ENCODE measurements at places on chromosomes 6 and 20. TPM values are rescaled to one million over a fixed set of nuclear protein-coding genes. Genes with fewer than 3 reads are reported as not detected.

GRCh38 chr6:23584134-23584763 lies 541.8 kb upstream of the NRSN1 start:
- no peaks in the 10 kb centered on the region for H3K36me3 ChIP-seq
- no peak for DNase-seq
- H3K4me1 ChIP-seq = no peaks in the 10 kb centered on the region
- no peak overlapping the region for H3K27ac ChIP-seq
- no peaks in the 10 kb centered on the region for H3K27me3 ChIP-seq

DNA sequence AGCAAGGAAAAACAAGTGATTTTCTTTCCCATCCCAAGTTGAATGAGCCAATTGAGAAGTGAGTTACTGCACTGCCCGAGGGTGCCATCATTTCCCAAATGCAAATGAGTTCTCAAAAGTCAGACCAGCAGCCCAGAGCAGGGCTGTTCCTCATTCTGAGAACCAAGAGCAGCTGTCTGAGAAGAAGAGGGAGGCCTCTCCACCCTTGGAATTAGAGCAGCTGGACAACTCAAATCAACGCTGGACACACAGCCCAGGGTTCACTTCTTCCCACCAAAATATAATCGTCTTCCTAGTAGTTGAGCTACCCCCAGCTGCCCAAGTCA lies 4.6 kb upstream of the PREX1 start:
- no peak overlapping the region for H3K4me3 ChIP-seq
- H3K4me1 ChIP-seq = peaks cover 7% of the 10 kb centered on the region
- H3K27ac ChIP-seq = no peak overlapping the region
- no peaks in the 10 kb centered on the region for H3K36me3 ChIP-seq
- peaks cover 13% of the 10 kb centered on the region for H3K27me3 ChIP-seq

Gene DDX43
- 0.66 TPM for total RNA-seq

Gene CENPW
- total RNA-seq = 44.1 TPM

DNA sequence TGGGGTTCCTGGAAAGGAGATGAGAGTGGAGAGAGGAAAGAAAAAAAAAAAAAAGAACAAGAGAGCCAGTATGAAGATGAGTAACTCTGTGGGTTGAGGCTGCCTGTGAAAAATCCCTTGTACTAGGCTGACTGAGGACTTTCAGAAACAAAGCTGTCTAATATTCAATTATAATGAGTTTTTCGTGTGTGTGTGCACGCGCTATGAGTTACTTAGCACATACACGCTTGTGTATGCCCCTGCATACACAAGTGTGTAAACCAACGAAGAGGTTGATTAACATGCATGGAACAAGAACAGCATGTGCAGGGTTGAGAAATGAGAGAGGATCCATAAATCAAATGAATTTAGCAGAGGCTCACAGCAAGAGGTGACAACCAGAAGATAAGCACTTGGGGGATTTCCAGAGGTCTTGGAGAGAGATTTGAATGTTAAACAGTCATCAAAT lies 4.8 kb upstream of the RBPJL start:
- peak overlapping the region; percentile 56 for H3K27ac ChIP-seq
- peak; percentile 38 for DNase-seq
- H3K27me3 ChIP-seq = peaks cover 37% of the 10 kb centered on the region

Gene CABLES2
- total RNA-seq = 6.4 TPM

Gene ABHD16B
- 0.11 TPM for total RNA-seq

DNA sequence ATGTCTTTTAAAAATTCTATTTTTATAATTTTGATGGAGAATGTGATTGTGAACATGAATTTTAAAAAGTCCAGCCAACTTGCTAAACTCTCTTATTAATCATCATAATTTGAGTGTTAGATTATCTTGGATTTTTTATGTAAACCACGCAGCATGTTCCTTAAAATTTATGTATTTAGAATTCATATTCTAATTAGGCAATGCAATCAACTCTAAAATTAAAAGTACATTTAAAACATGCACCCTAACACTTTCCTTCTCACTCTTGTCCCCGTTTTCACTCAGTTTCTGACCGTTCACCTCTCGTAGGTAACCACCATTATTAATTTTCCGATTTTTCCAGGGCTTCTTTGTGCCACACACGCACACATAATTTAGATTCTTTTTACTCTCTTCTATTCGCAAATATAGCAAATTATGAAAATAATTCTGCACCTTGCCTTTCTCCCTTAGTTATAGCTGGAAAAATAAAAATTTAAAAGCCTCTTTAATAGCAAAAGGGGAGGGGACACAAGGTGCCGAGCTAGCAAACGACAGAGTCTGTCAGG lies 329 bp upstream of the ZKSCAN3 start:
- H3K4me3 ChIP-seq = peak overlapping the region; percentile 96
- H3K36me3 ChIP-seq = peaks cover 2% of the 10 kb centered on the region
- peaks cover 8% of the 10 kb centered on the region for H3K27me3 ChIP-seq
- H3K4me1 ChIP-seq = peaks cover 22% of the 10 kb centered on the region
- DNase-seq = no peak

- no peak for DNase-seq
- peaks cover 7% of the 10 kb centered on the region for H3K27me3 ChIP-seq
- no peaks in the 10 kb centered on the region for H3K4me1 ChIP-seq
Measured at GRCh38 chr6:80608881-80609280, 502.4 kb downstream of the BCKDHB start.

DNA sequence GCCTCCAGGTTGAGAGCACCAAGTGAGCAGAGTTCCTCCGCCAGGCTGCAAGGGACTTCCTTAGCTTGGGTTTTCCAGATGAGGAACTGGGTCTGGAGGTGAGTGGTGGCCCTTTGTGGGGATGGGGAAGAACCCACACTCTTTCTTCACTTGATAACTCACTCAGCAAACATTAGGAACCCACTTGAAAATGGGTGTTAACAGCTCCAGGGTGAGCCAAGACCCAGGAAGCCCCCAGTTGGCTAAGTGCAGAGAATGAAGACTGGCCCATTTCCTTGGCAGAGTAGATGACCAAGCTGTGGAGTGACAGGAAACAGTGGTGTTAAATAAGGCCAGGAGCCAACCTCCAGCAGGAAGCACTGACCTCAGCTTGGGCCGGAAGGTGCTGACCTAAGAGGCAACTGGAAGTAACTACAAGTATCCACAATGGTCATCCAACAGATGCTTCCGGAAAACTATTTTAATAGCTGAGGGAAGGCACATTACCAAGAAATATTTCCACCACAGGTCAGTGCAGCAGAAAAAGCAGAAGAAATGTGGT lies 22.7 kb downstream of the MRPL14 start:
- H3K4me3 ChIP-seq = no peak overlapping the region
- no peak overlapping the region for H3K27ac ChIP-seq
- no peaks in the 10 kb centered on the region for H3K27me3 ChIP-seq
- no peak for DNase-seq
- peaks cover 13% of the 10 kb centered on the region for H3K36me3 ChIP-seq

Gene NKAPL
- 0.25 TPM for total RNA-seq

Gene CTCFL
- total RNA-seq = not detected

- no peak overlapping the region for H3K4me3 ChIP-seq
- no peaks in the 10 kb centered on the region for H3K36me3 ChIP-seq
- H3K27me3 ChIP-seq = peaks cover 1% of the 10 kb centered on the region
- DNase-seq = peak; percentile 45
- H3K27ac ChIP-seq = no peak overlapping the region
- H3K4me1 ChIP-seq = peaks cover 7% of the 10 kb centered on the region
Measured at GRCh38 chr6:149560736-149561135, 5.4 kb upstream of the GINM1 start.

DNA sequence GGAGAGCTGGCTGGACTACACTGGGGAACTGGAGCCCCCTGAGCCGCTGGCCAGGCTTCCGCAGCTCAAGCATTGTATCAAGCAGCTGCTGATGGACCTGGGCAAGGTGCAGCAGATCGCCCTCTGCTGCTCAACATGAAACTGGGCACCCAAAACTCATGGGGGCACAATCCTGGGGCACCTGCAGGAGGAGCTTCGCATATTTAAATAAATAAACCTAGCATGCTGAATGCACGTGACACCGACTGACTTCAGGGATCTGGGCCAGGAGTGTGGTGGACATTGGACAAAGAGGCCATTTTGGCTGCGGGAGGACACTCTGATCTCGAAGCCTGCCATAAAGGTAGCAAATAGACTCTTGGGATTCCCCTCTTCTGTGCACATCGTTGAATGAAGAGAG lies 6.8 kb downstream of the SCAND1 start:
- peaks cover 10% of the 10 kb centered on the region for H3K36me3 ChIP-seq
- no peak overlapping the region for H3K4me3 ChIP-seq
- H3K27me3 ChIP-seq = no peaks in the 10 kb centered on the region
- DNase-seq = peak; percentile 56
- H3K27ac ChIP-seq = no peak overlapping the region
- peaks cover 9% of the 10 kb centered on the region for H3K4me1 ChIP-seq

DNA sequence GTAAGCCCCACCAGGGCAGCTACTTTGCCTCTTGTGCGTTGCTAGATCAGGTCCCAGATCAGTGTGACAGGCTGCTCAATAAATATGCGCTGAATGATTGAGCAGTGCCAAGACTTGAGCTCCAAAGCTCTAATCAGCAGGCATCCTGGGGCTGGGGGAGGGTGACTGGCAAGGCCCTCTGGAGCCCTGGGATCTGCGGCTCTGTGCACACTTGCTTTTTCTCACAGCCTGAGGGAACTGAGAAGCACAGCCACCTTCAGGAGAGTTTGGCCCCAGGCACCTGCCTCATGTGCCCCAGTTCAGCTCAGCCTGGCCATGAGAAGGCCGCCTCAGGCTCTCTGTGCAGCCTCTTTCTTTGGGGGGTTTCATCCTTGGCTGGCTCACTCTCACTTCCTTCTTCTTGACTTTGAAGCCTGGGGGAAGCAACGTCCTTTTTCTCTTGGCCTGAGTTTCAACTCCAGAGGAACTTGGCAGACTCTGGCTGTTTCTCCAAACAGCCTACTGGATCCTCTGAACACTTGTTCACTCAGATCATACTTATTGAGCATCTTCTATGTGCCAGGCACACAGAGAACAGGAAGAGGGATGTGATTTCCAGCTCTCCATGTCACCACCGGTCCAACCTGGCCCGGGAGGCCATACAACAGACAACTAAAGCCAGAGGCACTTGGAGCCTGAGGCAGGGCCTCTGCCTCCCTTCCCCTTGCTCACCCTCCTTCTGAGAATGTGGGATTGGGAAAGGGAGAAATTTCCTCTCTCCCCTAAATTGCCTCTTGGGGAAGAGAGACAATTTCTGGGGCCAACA lies 114.0 kb downstream of the VEGFA start:
- no peaks in the 10 kb centered on the region for H3K36me3 ChIP-seq
- H3K4me1 ChIP-seq = no peaks in the 10 kb centered on the region
- no peak overlapping the region for H3K27ac ChIP-seq
- H3K27me3 ChIP-seq = no peaks in the 10 kb centered on the region
- H3K4me3 ChIP-seq = no peak overlapping the region

- H3K27me3 ChIP-seq = peaks cover 38% of the 10 kb centered on the region
- no peak for DNase-seq
- H3K4me1 ChIP-seq = peaks cover 3% of the 10 kb centered on the region
- no peaks in the 10 kb centered on the region for H3K36me3 ChIP-seq
Measured at GRCh38 chr6:99344289-99344688, 5.2 kb downstream of the FAXC start.

Gene FAXC
- not detected for total RNA-seq

DNA sequence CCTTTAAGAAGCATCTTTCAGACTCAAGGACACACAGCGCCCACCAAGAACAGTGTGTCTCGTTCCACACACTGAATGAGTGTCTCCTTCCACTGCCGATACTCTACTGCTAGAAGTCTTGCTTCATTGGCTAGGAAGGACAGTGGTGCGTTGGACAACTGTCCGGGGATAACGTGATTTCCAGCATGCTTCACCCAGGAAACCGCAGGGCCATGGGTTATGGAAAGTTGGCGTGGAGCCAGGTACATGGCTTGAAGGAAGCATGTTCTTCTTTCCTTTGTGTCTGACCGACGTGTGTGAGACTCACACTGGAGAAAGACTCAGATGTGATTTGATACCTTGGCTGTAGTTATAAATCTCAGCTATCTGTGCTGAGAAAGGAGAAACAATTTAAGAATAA lies 73.2 kb downstream of the SMOC2 start:
- no peak for DNase-seq
- no peaks in the 10 kb centered on the region for H3K36me3 ChIP-seq
- H3K27ac ChIP-seq = no peak overlapping the region
- peaks cover 6% of the 10 kb centered on the region for H3K27me3 ChIP-seq

- no peaks in the 10 kb centered on the region for H3K36me3 ChIP-seq
- H3K4me3 ChIP-seq = no peak overlapping the region
- H3K4me1 ChIP-seq = no peaks in the 10 kb centered on the region
- DNase-seq = no peak
- peaks cover 2% of the 10 kb centered on the region for H3K27me3 ChIP-seq
- no peak overlapping the region for H3K27ac ChIP-seq
Measured at GRCh38 chr6:128461501-128461900, 58.9 kb downstream of the PTPRK start.

Gene SLC17A3
- 0.21 TPM for total RNA-seq

DNA sequence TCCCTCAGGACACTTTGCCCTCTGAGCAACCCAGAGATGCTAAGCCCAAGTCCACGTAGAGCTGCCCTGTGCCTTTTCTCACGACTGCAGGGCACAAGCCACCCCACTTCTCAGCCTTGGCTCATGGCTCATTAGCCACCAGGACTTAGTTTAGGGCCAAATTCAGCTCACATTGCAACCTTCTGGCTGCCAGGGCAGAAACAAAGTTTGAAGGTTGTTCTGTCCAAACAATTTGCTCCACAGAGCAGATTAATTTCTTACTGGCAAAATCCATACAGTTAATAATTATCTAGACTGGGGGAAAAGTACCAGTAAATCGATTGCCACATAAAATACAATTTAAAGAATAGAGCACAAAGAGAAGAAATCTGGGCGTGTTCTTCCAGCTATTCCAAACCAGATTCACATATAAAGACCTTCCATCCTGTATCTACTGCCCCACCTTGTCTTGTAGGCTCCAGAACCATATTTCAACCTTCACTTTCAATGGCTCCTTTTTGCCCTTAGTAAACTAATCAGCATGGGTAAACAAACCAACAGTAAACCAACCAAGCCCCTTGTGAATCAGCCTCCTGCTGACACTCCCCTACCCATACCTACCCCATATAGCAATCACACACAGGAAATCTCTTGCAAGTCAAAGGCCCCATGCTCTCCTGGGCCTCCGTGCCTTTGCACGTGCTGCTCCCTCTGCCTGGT lies 101.9 kb downstream of the QRSL1 start:
- no peak overlapping the region for H3K27ac ChIP-seq
- H3K36me3 ChIP-seq = no peaks in the 10 kb centered on the region
- peaks cover 6% of the 10 kb centered on the region for H3K27me3 ChIP-seq
- no peaks in the 10 kb centered on the region for H3K4me1 ChIP-seq

GRCh38 chr20:17024513-17025119 lies 202.2 kb upstream of the PCSK2 start:
- H3K4me1 ChIP-seq = no peaks in the 10 kb centered on the region
- no peak overlapping the region for H3K4me3 ChIP-seq
- H3K27me3 ChIP-seq = no peaks in the 10 kb centered on the region

DNA sequence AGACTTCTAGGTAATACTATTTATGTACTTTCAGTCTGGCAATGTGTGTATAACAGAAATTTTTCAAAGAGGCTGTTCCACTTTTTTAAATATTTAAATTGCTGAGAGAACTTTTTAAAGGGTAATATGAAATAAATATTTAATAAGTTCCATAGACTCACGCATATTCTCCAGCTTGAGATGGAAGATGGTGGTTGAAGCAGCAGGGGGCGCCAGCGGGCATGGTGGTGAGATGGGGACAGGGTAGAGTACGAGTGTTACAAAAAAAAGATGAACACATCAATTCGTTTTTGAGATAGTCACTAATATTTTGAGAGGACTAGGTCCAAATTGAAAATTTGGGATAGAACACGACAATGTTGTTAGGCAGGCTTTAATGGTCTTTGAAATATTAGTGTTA lies 68.4 kb downstream of the RSPO3 start:
- no peak overlapping the region for H3K4me3 ChIP-seq
- H3K4me1 ChIP-seq = no peaks in the 10 kb centered on the region
- DNase-seq = peak; percentile 87
- peaks cover 5% of the 10 kb centered on the region for H3K27me3 ChIP-seq
- no peaks in the 10 kb centered on the region for H3K36me3 ChIP-seq

Gene MEI4
- not detected for total RNA-seq

Gene SALL4
- not detected for total RNA-seq

Gene BACH2
- 87.3 TPM for total RNA-seq
